ENCODE measurements at places on chromosomes 6 and 20.

DNA sequence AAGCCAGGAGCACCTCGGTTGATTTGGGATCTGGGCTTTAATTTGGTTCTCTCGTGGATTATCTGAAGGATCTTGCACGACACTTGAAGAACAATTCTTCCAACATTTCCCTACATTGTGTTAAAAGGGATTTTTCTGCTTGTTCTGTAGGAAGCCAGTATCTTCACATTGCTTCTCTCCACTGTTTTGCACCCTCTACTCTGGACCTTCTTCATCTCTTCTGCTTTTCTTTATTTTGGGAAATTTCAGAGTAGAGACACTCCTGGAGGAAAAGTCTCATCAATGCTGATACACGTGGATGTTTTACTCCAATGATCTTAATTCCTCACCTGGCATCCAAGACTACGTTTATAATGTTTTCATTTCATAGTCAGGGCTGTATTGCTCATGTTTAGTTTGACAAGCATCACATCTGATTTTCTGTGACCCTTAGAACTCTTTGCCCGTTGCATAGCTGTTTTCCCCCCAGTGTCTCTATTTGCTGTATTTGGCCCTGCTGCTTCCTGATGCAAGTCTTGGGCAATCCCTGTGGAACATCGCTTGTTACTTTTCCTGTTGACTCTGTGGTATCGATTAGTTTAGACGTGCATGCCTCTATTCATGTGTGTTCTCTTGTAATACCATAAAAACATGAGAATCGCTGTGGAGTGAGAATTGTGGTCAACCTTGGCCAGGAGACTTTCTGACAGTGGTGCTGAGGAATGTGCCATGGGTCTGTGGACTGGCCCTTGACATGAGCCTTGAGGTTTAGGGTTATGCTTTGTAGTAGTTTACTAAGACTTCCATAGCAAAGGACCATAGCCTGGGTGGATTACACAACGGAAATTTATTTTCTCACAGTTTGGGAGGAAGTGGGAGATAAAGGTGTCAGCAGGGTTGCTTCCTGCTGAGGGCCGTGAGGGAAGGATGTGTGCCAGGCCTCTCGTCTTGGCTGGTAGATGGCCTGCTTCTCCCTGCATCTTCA, 12.5 kb downstream of the PLCB1 start:
- peak; percentile 68 for DNase-seq

DNA sequence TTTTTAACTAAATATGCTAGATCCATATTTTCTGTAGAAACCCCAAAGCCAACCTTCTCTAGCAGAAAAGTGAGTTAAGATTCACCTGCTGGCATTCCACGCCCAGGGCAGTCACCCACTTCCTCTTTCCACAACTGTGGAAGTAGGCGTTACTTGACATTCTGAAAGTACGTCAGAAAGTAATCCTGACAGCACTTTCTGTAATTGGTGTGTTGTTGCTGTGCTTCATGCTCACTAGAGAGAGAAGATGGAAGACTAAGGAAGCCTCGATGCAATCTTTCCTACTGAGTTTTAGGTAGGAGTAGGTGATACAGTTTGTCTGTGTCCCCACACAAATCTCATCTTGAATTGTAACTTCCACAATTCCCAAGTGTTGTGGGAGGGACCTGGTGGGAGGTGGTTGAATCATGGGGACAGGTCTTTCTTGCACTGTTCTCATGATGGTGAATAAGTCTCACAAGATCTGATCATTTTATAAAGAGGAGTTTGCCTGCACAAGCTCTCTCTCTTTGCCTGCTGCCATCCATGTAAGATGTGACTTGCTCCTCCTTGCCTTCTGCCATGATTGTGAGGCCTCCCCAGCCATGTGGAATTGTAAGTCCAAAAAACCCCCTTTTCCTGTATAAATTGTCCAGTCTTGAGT, 101.1 kb downstream of the MAP3K7 start:
- DNase-seq, result no peak

- DNase-seq, result no peak
Observed at GRCh38 chr6:160077526-160077925, 44.1 kb upstream of the SLC22A1 start.

DNA sequence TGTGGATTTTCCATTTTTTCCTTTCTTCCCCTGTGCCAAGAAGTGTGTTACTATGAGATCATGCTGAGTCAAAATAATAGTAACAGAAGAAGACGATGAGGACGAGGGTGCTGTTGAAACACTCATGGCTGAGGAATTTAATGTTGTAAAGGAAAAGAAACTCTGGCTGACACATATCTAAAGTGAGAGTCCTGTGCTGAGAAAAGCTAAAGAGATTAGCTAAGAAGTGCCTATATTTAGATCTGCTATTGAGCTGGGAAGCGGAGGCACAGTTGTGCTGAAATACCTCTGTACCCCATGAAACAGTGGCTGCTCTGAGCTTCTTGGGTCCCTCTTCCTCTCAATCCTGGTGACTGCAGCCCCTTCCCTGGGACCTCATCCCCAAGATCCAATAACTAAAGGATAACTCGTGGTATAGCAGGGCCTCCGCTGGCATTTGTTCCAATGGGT, 1.1 kb upstream of the SYTL3 start:
- DNase-seq, result no peak

GRCh38 chr6:81814370-81815076, 62.0 kb upstream of the TENT5A start:
- peak; percentile 83 for DNase-seq

GRCh38 chr20:10483691-10484090, 48.6 kb downstream of the SLX4IP start:
- DNase-seq, result no peak

DNA sequence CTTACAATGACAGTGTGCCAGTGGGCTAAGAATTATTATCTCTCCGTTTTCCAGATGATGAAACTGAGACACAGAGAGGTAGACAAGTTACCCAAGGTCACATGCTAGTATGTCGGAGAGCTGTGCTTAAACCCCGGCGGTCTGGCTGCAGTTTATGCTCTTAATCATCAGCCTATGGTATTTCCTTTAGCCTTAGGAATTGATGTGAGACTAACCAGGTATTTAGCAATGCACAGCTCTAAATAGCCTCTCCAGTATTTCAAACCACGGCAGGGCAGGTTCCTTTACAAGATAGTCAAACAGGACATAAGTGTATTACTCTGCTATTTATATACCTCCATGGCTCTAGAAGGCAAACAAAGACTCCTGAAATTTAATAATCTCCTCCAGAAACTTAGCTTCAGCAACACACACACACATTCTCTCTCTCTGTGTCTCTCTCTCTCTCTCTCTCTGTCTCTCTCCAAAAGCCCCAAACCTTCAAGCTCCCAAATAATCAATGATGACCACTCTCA, 142.0 kb upstream of the ZNF217 start:
- peak; percentile 47 for DNase-seq

DNA sequence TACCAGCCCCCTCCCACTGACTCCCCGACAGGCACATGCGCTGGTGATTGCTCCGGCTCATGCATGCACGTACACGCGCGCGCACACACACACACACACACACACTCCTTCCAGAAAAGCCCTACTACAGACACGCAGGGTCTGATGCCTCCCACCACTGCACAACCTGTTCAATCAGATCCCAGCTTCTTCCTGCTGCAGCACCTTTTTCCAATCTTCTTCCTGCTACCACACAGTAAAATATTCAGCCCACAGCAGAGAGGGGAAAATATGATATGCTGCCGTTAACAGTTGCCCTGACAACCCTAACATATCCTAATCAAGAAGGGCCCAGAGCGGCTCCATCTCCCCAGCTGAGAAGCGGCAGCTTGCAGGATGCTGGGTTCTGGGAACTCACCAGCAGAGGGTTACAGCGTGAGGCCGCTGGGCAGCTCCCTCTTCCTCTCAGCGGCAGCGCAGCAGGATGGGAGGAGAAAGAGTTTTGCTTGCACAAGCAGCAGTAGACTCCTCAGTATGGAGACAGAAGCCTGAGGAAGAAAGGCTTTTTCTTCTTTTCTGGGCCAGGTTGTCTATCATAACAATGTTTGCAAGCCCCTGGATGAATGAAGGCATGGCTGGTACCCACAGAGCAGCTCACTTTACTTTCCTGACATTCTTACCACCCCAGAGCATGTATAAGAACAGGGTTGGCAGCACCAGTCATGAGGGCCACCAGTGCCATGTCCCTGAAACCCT, 23.9 kb downstream of the MAP7 start:
- DNase-seq, result peak; percentile 19

DNA sequence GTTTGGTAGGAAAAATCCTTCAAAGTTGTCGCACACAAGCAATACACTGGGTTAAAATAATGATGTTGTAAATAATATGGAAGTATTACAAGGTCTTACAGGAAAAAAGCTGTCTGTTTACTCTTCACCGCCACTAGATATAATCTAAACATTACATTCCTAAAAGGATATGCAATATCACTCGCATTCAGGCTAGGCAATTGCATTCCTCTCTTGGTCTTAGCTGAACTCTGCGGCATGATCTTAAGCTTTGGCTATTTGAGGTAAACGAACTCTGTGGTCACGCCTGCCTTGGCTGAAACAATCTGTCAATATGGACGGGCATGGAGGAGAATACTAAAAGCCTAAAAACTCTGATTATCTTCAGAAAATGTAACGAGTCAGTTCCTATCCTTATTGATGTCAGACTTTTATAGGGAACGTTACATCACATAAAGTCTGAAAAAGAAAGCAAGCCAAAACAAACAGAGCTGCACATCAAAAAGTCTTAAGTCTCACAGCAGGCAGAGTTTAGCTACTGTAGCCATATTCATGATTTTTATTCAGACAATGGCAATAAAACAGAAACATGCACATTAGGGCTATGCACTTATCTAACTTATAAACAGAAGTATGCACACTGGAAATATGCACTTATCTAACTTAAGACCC, 30.8 kb upstream of the FILIP1 start:
- DNase-seq, result no peak

DNA sequence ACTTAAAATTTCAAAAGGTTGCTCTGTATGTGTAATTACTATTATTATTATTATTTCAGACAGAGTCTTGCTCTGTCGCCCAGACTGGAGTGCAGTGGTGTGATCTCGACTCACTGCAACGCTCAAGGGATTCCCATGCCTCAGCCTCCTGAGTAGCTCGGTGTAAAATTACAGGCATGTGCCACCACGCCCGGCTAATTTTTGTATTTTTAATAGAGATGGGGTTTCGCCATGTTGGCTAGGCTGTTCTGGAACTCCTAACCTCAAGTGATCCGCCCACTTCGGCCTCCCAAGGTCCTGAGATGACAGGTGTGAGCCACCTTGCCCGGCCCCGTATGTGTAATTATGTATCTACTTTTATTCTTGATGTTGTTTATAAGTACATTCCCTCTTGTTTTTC, 65.3 kb upstream of the ZNF217 start:
- DNase-seq, result no peak

- DNase-seq, result no peak
Observed at GRCh38 chr6:133456944-133457343, 215.8 kb downstream of the EYA4 start.

DNA sequence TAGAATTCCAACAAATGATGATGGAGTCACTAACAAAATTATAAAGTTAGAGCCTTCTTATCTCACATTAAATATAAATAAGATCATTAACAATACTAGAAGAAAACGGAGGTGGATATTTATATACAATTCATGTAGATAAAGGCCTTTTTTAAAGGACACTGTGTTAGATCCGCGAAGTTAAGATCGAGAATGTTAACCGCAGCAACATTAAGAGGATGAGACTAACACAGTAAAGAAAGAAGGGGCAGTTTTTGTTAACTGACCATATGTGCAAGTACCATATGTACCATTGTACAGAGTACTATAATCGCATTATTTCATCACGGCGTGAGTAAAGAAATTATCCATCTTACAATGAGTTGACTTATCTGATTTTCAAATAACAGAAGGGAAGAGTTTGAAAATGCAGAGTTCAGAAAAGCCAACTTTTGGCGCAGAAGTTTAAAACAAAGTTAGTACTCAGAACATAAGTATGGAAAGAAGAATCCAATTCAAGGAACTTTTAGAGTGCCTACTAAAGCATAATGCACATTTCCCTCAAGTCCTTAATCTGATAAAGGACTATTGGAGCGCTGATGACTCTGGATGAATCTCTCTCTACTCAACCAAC, 1.4 kb downstream of the FBXL4 start:
- peak; percentile 45 for DNase-seq

GRCh38 chr6:148565930-148566663, 180.7 kb upstream of the UST start:
- no peak for DNase-seq

GRCh38 chr20:8509809-8510208, 377.7 kb downstream of the PLCB1 start:
- DNase-seq, result no peak

DNA sequence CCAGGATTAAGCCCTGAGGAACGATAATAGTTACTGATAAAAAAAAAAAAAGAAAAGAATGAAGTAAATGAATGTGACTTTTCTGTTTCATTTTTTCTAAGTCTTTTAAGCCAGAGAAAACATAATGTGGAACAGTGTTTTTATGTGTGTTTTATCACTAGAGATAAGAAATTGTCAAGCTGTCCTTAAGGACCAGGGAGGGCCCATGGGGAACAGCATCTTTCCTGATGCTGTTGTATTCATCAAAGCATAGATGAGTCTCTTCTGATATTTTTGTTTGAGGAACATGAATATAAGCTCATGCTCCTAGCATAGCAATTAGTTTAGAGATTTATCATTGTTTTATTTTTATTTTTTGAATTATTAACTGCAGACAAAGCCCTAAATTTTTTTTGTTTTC, 150.2 kb downstream of the LAMA2 start:
- no peak for DNase-seq

- DNase-seq, result peak; percentile 9
Observed at GRCh38 chr20:34363465-34364222, 571 bp downstream of the ITCH start.

GRCh38 chr6:157211603-157212455, 111.5 kb downstream of the TMEM242 start:
- no peak for DNase-seq

DNA sequence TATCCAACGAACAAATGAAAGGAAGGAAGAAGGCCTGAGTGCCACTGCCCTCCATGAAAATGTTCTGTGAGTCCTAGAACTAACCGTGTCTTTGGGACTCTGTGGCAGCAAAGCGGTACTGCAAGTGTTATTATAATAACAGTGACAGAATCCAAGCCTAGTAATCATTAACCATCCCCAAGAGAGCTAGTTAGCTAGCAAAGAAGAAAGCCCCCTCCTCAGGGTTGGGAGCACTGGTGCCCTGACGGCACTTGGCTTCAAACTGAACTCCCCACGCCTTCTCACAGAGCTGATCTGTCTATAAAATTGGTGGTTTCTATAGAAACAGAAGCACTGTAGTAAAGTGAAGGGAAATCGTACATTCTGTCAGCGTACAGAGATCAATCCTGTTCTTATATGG, 239.8 kb downstream of the PTPRT start:
- DNase-seq, result no peak

Data from AML-193 (cell line).